ENCODE measurements at places on chromosomes 5 and 9.

DNA sequence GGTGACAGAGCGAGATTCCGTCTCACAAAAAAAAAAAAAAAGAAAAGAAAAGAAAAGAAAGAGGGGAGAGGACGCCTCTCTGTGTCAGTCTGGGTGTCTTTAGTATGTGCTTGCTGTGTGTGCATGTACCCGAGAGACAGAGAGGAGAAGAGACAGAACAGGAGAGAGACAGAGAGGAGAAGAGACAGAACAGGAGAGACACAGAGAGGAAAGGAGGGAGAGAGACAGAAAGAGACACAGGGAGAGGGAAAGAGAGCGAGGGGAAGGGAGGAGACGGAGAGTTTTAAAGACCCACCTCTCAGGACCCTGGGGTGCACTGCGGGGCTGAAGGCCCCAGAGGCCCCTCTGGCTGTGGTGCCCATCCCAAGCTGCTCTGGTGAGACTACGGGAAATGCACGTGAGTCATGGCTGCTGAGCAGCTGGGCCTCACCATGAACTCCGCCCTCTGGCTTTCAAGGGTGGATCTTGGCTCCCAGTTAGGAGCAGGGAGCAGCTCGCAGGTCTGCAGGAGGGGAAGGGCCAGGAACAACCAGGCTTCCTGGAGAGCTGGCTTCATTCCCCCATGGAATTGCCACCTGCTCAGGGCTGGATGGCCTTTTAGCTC lies 7.9 kb downstream of the SLC6A3 start:
- DNase-seq: peak; percentile 64

DNA sequence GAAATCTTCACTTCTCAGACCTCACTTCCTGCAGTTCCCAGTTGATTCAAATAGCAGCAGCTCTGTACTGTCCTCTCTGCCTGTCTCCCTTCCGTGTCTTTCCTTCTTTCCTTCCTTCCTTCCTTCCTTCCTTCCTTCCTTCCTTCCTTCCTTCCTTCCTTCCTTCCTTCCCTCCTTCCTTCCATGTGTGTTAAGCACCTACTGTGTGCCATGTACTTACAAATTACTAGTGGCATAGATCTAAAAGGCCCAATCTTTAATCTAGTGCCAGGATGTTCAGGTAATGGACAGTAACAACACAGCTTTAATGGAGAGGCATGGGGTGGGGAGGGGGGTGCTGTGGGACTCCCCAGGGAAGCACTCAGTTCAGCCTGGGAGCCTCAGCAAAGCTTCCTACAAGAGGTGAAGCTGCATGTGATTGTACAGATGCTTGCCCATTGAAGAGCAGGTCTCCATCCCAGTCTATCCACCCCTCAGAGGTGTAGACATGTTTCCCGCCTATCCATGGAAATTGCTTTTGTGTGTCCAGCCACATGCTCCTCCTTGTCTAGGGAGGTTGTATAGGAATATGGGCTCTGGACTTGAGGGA lies 106.0 kb downstream of the RGS3 start:
- DNase-seq: no peak

- DNase-seq: no peak
Measured at GRCh38 chr9:7467186-7467585, 332.4 kb downstream of the DMAC1 start.

DNA sequence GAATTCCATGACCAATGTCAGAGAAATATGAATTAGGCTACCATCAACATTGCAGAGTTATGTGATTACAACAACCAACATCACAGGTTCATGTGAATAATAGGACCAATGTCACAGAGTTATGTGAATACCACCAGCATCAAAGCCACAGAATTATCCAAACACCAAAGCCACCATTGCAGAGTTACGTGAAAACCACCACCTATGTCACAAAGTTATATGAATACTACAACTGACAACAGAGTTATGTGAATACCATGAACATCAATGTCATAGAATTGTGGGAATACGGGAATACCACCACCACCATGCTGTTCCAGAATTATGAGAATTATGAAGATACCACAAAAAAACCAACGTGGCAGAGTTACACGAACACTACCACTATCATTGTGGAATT lies 64.8 kb downstream of the SHC3 start:
- no peak for DNase-seq

DNA sequence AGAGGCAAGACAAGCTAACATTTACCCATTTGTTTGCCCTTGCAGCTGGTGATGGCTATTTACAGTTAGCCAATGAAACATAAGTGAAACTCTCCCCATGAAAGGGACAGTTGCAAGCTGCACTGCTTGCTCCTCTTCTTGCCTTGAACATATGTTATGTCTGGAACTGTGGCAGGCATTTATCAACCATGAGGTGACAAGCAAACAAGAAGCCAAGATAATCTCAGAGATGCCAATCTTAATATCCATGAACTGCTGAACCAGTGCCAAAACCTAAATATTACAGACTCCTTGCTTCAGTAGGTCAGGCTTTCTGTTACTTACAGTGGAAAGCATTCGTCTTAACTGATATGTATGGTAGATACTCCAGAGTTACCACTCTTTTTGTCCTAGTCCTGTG lies 133.4 kb downstream of the ACTBL2 start:
- DNase-seq: no peak

DNA sequence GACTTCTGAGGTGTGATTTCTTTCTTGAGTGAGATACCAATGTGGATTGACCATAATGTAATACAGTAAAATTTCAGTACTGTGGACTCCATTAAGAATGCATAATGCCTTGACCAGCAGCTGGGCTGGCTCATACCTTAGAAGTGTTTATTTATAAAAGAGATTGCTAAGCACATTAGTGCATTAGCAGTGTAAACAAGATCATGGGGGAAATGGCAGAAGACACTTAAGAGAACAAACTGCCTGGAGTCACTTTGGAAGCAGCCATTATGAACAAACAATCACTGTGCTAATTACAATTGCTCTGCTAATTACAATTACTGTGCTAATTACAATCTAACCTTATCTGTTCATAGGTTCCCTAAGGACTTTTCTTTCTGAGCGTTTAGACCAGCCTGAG lies 104.2 kb downstream of the TRIM32 start:
- no peak for DNase-seq

DNA sequence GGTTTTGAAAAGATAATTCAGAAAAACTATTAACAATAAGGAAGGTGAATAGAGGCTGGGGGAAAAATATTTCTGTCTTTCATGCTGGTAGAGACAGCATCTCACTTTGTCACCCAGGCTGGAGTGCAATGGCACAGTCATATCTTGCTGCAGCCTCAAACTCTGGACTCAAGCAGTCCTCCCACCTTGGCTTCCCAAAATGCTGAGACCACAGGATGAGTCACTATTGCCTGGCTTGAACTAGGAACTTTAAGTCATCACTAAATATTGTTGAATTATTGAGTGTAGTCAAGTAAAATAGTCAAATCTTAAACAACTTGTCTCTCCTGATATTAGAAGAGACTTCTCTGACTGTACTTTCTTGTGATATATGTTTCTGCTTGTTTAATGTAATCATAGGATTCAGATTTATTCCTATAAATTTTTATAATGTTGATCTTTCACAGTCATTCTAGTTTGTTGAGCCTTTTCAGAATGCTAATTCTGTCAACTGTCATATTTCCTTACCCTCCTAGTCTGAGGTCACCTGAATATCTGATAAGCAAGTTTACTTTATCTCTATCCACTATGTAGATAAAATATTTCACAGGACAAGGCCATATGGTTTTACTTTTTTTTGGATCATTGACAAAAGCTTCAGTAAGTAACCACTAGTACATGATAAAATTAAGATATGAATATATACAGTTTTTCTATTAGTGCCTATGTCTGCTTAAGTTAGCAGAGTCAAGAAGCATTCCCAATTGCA lies 1696.5 kb downstream of the MAT2B start:
- DNase-seq: no peak

Measured in kidney capillary endothelial cell (primary cell).